ENCODE measurements at places on chromosomes 6 and 20. TPM values are rescaled to one million over a fixed set of nuclear protein-coding genes. Genes with fewer than 3 reads are reported as not detected.

The ADGRF5 gene
- 0.65 TPM for total RNA-seq

The KCNK5 gene
- total RNA-seq, result not detected

DNA sequence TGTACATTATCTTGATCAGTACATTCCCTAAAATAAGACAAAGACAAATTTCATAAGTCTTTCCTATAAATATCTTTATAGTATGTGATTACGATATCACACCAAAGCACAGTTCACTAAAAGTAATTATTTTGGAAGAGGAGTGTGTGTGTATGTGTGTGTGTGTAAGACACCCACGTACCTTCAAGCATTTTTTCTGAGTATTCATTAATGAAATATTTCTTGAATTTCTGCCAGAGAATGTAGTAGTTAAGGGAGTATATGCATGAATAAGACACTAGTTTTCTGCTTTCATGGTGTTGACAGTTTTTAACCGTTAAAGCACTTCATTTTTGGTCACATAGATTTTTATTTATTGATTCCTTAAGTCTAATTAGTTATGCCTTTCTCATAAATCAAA is 36.8 kb downstream of the MANEA start:
- no peaks in the 10 kb centered on the region for H3K4me1 ChIP-seq
- no peak overlapping the region for H3K4me3 ChIP-seq
- H3K27ac ChIP-seq, result no peak overlapping the region
- no peaks in the 10 kb centered on the region for H3K36me3 ChIP-seq
- peak; percentile 4 for DNase-seq
- H3K27me3 ChIP-seq, result no peaks in the 10 kb centered on the region

- H3K4me3 ChIP-seq, result no peak overlapping the region
- peaks cover 4% of the 10 kb centered on the region for H3K27me3 ChIP-seq
- H3K4me1 ChIP-seq, result no peaks in the 10 kb centered on the region
- no peaks in the 10 kb centered on the region for H3K36me3 ChIP-seq
Observed at GRCh38 chr6:52346503-52346902, 15.4 kb upstream of the PAQR8 start.

GRCh38 chr6:7178280-7178679 is 70.5 kb downstream of the RREB1 start:
- no peak for DNase-seq
- peaks cover 16% of the 10 kb centered on the region for H3K4me1 ChIP-seq
- no peaks in the 10 kb centered on the region for H3K27me3 ChIP-seq
- H3K27ac ChIP-seq, result no peak overlapping the region
- H3K36me3 ChIP-seq, result peaks cover 40% of the 10 kb centered on the region
- H3K4me3 ChIP-seq, result no peak overlapping the region

The ABHD16B gene
- total RNA-seq, result not detected

- peaks cover 8% of the 10 kb centered on the region for H3K27me3 ChIP-seq
- DNase-seq, result peak; percentile 60
- H3K4me1 ChIP-seq, result no peaks in the 10 kb centered on the region
- H3K36me3 ChIP-seq, result no peaks in the 10 kb centered on the region
Observed at GRCh38 chr6:127641905-127642304, 64.9 kb downstream of the C6orf58 start.

GRCh38 chr6:7086488-7086887 is 21.3 kb upstream of the RREB1 start:
- H3K27me3 ChIP-seq, result no peaks in the 10 kb centered on the region
- peak overlapping the region; percentile 16 for H3K27ac ChIP-seq
- H3K4me3 ChIP-seq, result peak overlapping the region; percentile 77
- DNase-seq, result peak; percentile 61

The TRMT11 gene
- total RNA-seq, result 19.1 TPM
